Activated T-cell treated with anti-CD3 and anti-CD28 coated beads, Interleukin-2, amount 50 U/mL, for 72 hours (primary cell): ENCODE measurements at places on chromosomes 6 and 20.

GRCh38 chr20:48815537-48815936 lies 12.3 kb downstream of the PREX1 start:
- DNase-seq = no peak

DNA sequence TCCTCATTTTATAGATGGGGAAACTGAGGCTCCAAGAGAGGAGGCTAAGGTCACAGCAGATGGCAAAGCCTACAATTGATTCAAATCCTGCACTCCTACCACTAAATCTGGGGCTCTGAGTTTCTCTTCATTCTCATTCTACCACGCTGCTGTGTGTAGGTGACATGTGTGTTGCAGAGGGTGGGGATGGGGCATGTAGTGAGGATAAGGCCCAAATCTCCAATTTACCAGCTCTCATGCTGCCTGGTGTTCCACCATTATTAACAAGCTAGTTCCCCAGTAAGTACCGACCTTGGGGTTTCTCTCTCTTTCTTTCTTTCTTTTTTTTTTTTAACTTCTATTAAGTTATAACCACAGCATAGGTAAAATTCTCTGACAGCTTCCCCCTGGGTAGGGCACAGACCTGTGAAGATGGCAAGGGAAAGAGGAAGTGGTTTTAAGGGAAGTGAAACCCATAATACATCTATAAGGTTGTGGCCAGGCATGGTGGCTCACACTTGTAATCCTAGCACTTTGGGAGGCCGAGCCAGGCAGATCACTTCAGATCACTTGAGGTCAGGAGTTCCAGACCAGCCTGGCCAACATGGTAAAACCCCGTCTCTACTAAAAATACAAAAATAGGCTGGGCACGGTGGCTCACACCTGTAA lies 13.0 kb upstream of the MATN4 start:
- no peak for DNase-seq

DNA sequence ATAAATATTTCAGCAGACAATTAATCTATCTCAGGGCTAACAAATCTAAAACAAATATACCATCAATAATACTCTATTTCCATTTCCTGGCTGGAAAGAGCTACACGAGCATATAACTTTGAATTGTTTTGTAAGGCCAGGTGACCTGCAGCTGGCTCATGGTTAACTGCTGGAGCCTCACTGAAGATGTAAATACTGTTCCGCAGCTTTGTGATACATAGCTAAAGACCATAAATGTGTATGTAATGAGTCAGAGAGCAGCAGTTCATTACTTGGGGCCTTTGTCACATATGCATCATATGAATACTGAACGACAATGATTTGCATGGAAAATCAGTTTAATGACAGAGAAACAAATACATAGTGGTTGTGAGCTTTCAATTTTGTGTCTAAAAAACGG lies 109.4 kb upstream of the CCN2 start:
- DNase-seq = no peak

GRCh38 chr6:79671600-79672266 lies 40.6 kb downstream of the SH3BGRL2 start:
- peak; percentile 45 for DNase-seq

- no peak for DNase-seq
These were observed 1.9 kb downstream of the RBBP8NL start for GRCh38 chr20:62425281-62426058.

DNA sequence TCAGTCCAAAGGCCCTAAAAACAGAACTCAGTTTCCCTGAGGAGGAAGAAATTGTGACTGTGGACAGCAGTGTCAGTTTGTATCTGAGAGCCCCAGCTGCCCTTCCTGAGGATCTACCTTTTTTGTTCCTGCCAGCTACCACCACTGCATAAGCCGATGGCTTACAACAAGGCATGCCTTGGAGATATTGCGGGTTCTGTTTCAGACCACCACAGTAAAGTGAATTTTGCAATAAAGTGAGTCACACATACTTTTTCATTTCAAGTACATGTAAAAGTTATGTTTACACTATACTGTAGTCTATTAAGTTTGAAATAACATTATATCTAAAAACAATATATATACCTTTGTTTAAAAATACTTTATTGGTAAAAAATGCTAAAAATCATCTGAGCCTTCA lies 9.6 kb upstream of the CST3 start:
- no peak for DNase-seq

GRCh38 chr6:120857422-120857821 lies 476.9 kb downstream of the TBC1D32 start:
- DNase-seq = no peak

DNA sequence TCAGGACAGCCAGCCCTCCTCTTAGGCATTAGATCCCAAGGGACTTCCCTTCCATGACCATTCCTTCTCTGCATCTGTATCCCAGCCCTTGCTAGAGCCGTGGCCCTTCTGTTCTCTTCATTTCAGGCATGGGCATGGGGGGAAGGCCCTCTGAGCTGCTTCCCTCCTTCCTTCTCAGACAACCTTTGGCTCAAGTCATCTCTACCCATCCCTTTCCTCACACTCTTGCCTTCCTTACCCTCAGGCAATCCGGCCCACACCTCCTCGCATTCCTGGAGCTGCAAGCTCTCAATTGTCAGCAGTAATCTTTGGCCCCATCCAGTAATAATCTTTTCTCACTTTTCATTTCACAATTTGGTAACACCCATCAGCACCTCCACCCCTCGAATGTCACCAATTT lies 426.9 kb upstream of the JARID2 start:
- no peak for DNase-seq

DNA sequence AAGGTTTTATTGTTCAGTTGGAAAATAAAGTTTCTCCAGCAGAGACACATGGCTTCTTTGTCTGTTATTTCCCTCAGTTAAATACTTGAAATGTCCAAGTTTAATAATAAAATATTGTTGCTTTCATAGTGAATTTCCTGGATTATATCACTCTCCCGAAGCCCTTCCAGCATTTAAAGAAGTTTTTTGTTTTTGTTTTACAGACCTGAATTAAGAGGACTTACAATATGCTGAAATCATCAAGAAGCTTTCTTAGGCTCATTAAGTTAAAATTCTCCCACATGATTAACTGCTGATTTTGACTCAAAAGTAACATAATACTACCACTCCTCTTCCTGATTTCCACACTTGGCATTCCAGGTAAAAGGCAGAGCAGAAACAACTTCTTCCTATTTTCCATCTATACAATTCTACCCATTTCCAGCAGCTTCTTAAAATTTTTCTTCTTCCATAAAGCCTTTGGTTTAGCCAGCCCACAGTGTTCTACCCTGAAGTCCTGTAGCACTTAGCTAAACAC lies 35.8 kb downstream of the PDSS2 start:
- DNase-seq = no peak

- DNase-seq = no peak
These were observed 108.5 kb downstream of the SYCP2 start for GRCh38 chr20:59824711-59825562.

- DNase-seq = no peak
These were observed 402.5 kb downstream of the PRKN start for GRCh38 chr6:162325051-162325450.

- peak; percentile 51 for DNase-seq
These were observed 227.5 kb upstream of the MYLIP start for GRCh38 chr6:15901141-15902115.

DNA sequence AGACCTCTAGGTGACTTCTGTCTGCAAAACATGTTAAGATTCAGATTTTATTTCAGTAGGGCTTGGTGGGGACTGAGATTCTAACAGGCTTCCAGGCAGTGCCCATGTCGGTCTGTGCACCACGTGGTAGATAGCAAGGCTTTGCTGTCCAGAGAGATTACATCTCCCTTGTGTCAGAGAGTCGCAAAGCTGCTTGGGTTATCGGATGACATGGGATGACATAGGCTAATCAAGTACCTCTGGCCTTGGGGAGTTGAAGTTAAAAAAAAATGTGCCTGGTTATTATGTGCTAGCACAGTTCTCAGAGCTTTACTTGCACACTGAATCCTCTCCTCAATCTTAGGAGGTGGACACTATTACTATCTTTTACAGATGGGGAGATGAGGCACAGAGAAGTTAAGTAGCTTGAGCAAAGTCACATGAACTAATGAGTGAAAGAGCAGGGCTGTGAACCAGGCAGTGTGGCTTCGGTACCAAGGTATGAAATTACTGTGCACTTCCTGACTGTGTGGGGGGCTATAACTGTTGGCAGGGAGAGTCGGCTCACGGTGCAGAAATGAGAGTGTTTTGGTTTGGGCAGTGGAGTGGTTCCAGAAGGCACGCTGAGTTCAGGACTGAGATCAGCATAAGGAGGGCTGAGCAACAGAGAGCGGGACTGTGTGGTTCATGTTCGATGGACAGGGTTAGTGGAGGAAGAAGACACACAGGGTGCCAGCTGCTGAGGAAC lies 41.1 kb downstream of the FARS2 start:
- DNase-seq = peak; percentile 81

DNA sequence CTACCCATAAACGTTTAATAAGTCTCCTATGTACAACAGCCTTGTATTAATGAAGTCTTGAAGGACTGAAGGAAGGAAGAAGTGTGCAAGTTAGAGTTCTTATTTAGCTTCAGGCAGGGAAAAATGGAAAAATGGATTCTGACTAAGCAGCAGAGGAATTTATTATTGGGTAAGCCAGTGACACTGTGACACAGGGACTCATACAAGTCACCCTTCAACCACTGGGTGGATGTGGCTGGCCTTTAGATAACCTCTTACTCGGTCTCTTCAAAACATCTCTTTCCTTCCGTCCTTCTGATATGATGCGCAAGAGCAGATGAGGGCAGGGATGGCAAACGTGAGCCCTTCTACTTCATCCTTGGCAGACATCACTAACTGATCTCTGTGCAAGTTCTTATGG lies 145.6 kb downstream of the DHX35 start:
- DNase-seq = no peak

DNA sequence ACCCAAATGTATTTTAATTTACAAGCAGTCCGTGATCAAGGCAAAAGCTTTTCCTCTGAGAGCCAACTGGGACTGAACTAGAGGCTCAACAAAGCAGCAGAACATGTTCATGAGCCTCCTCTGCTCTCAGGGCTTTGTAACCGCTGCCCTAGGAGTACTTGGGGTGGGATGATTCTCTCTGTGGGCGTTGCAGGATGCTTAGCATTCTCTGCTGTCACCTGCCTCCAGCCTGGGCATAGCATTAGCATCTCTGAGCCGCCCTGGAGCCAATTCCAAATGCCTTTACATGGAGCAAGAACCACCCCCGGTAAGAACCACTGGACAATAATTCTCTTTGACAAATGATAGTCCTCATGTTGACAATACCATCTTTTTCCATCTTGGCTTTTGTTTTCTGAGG lies 237.6 kb upstream of the CDH4 start:
- DNase-seq = no peak

DNA sequence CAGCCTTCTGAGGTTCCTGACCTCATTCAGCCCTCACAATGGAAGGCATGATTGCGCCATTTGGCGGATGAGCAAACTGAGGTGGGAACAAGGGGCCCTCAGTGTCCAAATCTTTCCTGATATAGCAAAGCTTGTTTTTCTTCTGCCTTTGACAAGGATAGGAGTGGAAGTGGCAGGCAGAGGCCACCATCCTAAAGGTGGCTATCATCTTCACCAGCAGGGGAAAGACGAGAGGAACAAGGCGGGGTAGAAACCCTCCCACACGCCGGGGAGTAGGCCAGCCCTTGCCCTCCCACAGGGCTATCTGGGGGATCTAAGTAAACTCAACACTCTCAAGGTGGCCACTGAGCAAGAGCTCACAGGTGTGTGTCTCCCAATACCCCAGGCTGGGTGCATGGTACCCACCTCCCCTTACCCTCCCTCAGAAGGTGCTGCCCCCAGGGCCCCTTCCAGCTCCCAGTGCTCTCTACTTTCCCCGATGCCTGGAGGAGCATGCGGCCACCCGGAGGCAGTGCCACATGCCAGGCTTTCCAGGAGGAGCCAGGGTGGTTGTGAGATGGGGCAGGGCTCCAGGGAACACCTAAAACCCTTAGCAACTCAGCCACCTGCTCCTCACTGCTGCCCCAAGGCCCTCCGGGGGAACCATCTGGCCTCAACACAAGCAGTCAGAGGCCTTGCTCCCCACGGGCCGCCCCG lies 11.2 kb downstream of the SPDEF start:
- DNase-seq = no peak

DNA sequence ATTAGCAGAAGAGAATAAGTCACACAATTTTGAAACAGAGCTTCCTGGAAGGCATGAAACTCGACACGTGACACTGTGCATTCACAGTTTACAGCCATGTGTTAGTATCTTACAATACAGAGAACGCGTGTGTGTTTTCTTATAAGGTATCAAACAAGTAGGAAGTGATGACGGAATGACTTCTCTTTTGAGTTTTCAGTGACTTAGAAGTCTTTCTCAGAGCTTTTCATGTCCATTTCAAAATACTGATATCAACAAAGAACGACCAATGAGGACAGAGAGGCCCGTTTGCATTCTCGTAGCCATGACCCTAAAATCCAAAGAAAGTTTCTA lies 36.6 kb upstream of the DUSP22 start:
- DNase-seq = no peak

DNA sequence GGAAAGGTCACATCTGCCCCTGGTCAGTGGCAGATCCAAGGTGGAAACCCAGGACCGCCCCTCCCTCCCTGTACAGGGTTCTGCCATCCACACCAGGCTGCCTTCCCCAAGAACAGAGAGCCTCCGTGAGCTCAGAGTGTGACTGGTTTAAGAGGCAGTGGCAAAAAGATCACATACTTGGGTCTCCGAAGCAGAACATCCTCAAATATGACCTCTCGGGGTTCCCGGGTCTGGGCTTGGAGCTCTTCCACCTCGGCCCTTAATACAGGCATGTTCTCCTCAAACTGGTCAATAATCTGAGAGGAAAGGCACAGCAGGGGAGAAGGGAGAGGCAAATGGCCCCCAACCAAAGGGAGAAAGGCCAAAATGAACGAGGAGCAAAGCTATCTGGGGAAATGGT lies 14.8 kb downstream of the C20orf96 start:
- no peak for DNase-seq

GRCh38 chr20:29497261-29497671 lies 1760.2 kb upstream of the DEFB115 start:
- no peak for DNase-seq

GRCh38 chr20:16378712-16379370 lies 194.4 kb downstream of the KIF16B start:
- no peak for DNase-seq

DNA sequence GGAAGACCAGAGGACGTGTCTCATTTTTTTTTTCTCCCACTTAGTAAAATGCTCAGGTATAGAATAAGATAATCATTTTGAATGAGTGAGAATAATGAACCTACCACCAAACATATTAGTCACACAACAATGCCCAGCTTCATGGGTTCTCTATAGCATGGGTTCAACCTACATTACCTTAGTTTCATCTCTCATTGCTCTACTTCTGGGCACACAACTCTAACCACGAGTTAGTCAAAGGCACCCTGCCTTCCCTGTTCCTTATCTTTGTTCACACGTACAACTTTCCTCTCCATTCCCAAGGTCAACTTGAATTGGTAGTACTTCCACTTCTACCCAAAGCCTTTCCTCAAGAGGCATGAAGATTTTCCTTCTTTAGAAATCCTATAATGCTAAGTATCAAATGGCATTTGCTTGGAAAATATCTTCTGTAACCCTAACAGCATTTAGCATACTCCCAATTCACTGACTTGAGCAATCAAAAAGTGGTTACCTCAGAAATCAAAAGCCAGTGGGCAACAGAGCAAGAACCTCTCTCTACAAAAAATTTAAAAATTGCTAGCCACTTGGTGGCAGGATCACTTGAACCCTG lies 20.9 kb downstream of the DEK start:
- no peak for DNase-seq
